A172 (cell line): ENCODE measurements at places on chromosomes 5 and 9. TPM values are rescaled to one million over a fixed set of nuclear protein-coding genes. Genes with fewer than 3 reads are reported as not detected.

The PCAT7 gene
- total RNA-seq = 2.0 and 2.2 TPM in 2 replicates

The TXNDC8 gene
- not detected in 2 replicates for total RNA-seq

The CYLC2 gene
- total RNA-seq = not detected in 2 replicates

The ACTBL2 gene
- 0.05 TPM in 1 of 2 replicates, not detected in the other for total RNA-seq

The RNF14 gene
- total RNA-seq = 123 and 139 TPM in 2 replicates

The BRINP1 gene
- not detected in 2 replicates for total RNA-seq

The GRIN1 gene
- not detected in 2 replicates for total RNA-seq

The TICAM2 gene
- 10.0 and 11.1 TPM in 2 replicates for total RNA-seq

The PIP5K1B gene
- total RNA-seq = not detected in 2 replicates

The GRXCR2 gene
- total RNA-seq = not detected in 2 replicates

The RNF183 gene
- total RNA-seq = not detected in 2 replicates

The NKD2 gene
- 4.3 TPM in 1 of 2 replicates, not detected in the other for total RNA-seq
